ENCODE measurements at places on chromosomes 7 and 10.

DNA sequence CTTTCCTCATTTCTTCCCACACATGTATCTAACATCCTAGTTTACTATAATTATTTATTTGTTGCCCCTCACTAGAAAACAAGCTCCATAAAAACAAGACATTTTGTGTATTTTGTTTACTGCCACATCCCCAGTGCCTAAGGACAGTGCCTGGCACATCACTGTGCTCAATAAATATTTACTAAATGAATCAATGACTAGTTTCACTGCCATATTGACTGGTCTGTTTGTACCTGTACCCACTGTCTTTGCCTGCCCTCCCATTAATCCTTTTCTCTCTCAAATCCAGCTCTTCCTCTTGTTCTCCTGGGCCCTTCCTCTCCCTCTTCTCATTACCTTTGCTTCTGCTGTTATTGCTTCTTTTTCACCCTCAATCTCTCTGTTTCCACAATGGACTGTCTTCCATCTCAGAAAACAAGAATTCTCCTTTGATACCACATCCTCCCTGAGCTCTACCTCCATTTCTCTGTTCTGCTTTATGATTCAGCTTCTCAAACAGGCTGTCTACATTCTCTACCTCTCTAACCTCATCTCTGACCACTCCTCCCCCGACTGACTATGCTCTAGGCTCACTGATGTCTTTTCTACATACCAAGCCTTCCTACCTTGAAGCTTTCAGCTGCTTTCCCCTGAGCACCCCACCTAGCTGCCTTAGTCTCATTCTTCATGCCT, 8.3 kb upstream of the FAM133B start:
- no peak for DNase-seq

- no peak for DNase-seq
Measured at GRCh38 chr10:119657725-119658124, 6.5 kb downstream of the BAG3 start.

DNA sequence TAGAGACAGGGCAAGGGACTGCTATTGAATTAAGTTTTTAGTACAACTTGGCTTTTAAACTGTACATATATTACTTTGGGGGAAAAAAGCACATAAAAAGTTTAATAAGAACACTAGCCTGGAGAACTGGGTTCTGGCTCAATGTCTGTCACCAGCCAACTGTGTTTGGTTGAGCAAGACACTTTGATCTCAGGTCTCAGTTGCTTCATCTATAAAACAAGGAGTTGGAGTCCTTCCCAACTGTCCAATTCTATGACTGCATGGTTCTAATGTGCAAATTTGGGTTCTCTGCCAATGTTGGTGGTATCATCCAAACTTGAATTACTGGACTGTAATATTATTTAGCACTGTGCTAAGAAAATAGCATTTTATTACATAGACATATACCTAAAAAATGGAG, 50.3 kb downstream of the ATXN7L1 start:
- DNase-seq: no peak

GRCh38 chr10:52597189-52597863, 175.3 kb downstream of the MBL2 start:
- no peak for DNase-seq

DNA sequence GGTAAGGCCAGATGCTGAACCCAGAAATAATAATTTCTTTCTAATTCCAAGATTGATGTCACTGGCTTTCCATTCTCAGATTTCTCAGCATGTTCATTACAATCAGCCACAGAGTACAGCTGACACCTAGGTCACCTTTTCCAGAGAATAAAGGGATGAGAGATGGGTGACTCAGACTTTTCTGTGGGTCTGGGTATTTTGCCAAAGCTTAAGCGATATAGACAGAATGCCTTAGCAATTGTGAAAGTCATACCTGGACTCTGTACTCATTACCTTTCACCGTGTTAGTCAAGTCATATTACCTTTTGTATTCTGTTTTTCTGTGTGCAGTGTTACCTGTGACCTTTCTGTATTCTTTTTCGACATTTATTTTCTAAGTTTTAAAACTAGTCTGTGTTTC, 10.6 kb upstream of the PRTFDC1 start:
- DNase-seq: no peak

GRCh38 chr7:148700661-148701064, 2.0 kb downstream of the CUL1 start:
- DNase-seq: peak; percentile 45

DNA sequence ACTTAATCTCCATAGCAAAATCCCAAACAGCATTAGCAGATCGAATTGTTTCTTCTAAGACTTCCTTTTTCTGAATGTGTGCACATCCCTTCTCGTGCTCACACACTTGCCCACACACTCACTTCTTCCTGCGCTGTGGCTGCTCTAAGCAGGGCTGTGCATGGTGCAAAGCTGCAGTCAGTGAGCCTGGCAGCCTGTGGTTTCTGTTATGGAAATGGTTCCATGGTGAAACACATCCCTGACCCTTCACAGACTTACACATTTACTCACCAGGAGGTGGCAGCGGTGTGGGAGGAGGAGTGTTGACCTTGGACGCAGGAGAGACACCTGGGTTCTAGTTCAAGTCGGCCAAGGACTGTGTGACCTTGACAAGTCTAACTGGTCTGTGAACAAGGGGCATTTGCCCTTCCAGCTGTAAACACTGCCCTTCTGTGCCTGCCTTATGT, 24.9 kb downstream of the MTURN start:
- DNase-seq: no peak

DNA sequence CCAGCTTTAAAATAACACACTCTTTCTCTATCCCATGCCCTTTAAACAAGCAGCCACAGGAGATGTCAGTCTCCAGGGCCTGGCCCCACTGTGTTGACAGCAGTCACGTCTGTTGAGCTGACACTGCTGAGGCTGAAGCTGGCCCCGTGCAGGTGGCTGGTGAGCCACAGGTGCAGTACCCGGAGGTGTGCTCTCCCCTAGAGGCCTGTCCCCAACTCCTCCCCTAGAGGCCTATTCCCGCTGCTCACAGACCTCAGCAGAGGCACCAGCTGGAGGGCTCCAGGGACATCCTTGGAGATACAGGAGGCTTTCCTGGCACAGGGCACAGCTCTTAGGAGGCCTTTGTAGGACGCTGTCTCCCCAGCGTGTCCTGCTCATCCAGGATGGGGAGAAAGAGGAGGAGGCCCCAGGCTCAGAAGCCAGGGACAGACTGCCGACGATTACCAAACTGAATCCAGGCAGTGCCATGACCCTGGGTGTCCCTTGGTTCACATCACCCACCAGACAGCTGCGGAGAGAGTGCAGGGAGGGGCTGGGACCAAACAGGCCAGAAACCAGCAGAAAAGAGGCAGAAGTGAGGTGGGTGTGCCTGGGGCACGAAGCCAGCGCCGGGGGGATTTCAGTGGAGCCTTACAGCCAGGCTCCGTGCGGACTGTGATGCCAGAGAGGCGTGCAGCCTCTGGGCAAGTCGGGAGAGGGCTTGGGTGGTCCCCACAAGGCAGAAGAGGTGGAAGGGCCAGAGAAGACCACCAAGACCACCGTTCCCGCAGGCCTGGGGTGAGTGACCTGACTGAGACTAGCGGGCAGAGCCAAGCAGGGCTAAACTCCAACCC, 18.5 kb upstream of the TTYH3 start:
- DNase-seq: no peak

DNA sequence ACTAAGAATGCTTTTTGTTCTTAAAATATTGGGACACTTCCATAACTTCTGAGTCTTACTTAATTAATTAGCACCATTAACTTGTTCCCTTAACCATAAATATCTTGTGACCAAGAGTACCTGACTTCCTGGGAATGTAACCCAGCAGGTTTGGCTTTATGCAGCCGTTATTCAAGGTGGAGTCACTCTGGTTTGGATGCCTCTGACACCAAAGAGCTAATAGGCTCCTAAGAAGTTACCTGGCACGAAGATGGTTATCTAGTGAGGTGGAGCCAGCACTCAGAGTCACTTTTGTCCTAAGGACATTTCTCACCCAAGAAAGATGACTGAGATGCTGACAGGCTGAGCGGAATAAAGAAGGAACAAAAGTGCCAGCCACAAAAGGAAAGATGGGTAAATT, 172.3 kb downstream of the C1GALT1 start:
- DNase-seq: no peak

GRCh38 chr10:129101232-129101980, 365.6 kb upstream of the MGMT start:
- no peak for DNase-seq

- DNase-seq: no peak
Measured at GRCh38 chr7:33754933-33755928, 150.1 kb upstream of the BMPER start.

DNA sequence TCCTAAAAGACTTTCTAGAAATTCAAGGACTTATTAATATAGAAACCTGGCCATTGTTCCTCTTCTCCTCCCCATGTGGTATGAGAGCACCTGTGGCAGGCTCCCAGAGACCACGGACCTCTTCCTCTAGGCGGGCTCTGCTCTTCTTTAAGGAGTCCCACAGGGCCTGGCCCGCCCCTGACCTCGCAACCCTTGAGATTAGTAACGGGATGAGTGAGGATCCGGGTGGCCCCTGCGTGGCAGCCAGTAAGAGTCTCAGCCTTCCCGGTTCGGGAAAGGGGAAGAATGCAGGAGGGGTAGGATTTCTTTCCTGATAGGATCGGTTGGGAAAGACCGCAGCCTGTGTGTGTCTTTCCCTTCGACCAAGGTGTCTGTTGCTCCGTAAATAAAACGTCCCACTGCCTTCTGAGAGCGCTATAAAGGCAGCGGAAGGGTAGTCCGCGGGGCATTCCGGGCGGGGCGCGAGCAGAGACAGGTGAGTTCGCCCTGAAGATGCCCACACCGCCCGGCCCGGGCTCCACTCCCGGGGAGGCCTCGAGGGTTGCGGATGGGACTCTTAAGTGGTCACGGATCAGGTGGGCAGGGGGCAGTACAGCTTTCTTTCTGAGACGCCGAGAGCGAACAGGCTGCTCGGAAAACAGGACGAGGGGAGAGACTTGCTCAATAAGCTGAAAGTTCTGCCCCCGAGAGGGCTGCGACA, at the start of gene SLC26A4:
Gene SLC26A4 (plus strand): TSS at position 448 of the 700 bp plus-strand sequence. CDS start 814 bp downstream, outside the sequence.
- no peak for DNase-seq

DNA sequence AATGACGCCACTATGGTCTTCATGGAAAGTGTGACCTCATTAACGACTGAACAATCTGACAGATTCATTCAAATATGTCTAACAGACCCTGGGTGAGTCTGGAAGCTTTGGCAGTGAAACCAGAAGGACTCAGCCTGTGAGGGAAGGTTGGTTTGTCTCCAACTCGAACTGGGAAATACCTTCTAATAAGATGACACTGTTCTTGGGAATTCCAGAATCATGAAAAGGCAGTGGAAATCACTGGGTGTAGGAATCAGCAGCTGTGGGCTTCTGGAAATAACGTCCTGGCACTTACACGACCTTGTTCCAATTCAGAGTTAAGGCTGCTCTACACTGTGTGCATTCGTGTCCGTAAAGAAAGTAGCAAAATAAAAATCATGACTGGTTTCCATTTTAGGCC, 75.1 kb downstream of the DGKI start:
- no peak for DNase-seq

GRCh38 chr7:135584362-135585353, 26.9 kb downstream of the NUP205 start:
- no peak for DNase-seq

DNA sequence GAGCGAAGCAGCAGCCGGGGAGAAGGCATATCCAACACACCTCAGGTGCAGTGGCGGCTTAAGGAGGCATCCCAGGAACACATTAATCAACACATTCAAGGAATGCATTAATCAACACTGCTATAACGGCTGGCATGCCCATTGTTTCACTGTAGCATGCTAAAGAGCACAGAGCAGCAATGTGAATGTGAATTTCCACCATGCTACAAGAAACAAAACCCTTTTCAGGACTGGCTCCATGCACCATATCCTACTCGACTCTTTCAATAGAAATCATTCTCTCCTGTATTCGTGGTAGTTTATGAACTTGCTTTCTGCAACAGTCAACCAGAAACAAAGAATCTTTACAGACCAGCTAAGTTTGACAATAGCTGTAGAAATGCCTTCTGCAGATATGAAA, 149.0 kb downstream of the NRCAM start:
- no peak for DNase-seq

- no peak for DNase-seq
Measured at GRCh38 chr10:132345345-132345744, 13.4 kb downstream of the LRRC27 start.

GRCh38 chr7:90923541-90923997, 327.4 kb downstream of the CDK14 start:
- DNase-seq: no peak

GRCh38 chr7:35254496-35255442, 869 bp upstream of the TBX20 start:
- DNase-seq: peak; percentile 43

- no peak for DNase-seq
Measured at GRCh38 chr10:86628311-86628710, 26.0 kb upstream of the OPN4 start.

DNA sequence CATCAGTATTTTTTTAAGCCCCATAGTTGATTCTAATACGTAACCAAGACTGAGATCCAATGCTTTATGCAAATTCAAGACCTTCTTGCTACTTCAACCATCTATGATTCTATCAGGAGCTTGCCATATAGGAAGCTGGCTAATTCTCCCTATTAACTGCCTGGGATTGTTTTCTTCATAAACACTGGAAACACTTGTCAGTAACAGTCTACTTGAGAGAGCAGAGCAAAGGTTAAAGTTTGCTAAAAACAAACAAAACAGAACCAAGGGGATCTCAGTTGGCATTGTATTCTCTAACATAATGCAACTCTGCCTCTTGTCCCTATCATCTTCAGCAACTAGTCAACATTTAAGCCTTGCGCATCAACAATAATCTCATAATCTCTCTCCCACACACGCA, 21.0 kb upstream of the PTPN12 start:
- DNase-seq: no peak

- DNase-seq: no peak
Measured at GRCh38 chr7:84337429-84337828, 142.8 kb upstream of the SEMA3A start.

DNA sequence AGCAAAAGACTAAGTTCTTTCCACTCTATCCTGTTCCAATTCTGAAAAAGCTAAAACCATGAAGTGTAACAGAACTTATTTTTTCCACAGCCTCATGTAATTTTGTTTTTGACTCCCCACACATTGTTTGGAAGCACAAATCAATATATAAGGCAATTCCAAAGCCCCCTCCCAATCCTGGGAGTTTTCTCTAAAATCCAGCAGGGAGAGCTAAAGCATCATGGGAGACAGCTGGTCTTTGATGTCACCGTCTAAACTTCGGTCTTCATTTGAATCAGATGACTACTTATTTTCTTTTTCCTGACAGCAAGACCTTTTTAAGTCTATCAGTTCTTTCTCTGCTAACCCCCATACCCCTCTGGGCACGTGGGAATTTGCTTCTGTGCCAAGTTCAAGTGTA, 33.3 kb upstream of the PON1 start:
- no peak for DNase-seq

DNA sequence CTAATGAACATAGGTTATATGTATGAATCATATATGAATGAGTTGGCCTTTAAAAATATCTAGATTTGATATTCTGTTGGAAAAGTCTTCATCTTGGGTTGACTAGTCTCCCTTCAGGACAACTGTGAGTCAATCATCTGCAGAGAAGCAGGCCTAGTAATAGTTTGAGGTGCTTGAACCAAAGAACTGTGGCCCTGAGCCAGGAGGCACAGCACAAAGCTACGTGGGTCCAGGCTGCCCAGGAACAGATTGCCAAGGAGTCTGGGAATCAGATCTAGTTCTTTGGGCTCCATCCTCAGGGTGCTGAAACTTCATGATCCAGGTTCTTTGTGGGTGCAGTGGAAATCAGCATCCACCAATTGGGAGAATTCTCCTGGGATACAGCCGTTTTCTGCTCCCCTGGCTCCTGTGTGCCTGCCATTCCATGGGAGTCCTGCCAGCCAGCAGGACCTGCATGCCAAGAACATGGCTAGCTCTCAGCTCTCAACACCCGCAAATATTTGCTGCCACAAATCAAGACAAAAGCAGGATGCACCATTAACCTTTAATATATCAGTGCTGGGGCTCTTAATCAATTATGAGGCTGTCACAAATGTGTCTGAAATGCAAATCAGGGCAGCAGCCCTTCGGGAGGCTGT, 709.0 kb downstream of the GRID1 start:
- DNase-seq: no peak
